Activated T-cell treated with anti-CD3 and anti-CD28 coated beads for 48 hours (primary cell): ENCODE measurements at places on chromosomes 3 and 15.

DNA sequence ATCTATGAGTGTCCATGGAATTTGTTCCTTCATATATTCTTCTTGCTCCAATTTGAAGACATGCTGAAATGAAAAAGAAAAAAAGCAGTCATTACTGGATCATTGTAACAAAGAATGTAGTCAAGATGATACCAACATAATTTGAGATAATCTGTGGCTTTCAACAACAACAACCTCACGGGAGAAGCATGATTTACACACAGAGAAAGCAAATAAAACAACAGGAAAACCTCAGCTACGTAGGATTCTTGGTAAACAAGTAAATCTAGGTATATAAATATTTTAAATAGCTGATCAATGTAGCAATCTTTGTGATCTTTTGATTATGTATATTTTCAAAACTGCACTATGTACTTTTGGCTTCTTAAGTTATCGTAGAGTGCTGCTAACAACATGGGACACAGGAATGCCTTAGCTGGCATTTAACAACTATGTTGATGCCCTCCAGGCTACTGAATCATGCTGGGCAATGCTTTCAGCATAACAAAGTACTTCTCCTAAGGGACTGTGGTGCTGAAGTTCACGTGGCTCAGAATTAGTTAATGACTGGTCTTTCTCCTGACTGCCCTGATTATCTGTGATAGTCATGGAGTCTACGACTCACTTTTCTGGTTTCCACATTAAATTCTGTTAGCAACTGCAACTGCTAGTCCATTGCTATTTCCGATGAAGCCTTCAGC, 96.5 kb upstream of the MYO5C start:
- no peak for DNase-seq

GRCh38 chr3:150096700-150097587, 126.2 kb upstream of the PFN2 start:
- DNase-seq = no peak

GRCh38 chr3:66172394-66172793, 48.4 kb upstream of the SLC25A26 start:
- DNase-seq = no peak

DNA sequence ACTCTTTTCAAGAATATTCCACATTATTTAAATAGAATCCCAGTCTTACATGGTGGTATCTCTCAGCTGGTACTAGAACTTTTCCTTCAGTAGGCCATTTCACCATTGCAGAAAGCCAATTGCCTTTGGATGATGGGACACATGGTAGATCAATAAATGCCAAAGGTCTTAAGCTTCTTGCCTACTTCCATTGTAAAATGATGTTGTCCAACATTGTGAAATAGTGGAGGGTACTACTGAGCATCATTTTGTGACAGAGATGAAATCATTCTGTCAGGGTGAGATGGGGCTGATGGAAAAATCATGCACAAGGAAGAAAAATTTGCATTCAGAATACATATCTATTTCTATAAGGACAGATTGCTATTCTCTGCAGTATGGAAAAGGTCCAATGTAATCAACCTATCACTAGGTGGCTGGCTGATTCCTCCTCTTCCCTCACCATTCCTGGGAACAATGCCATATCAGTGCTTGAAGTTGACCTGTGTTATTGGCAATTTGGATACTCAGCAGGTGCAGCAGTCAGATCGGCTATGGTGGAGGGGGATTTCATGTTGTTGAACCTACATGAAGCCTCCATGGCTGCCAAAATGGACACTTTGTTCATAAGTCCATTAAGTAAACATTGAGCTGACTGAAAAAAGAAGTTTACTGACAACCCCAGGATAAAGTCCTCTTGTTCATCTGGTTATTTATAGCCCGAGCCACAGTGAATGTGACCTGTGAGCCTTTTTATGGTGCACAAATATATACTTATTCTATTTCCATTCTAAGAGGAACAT, 596.9 kb upstream of the ARPP21 start:
- DNase-seq = no peak
